Choroid plexus epithelial cell (primary cell): ENCODE measurements at places on chromosomes 4 and X.

DNA sequence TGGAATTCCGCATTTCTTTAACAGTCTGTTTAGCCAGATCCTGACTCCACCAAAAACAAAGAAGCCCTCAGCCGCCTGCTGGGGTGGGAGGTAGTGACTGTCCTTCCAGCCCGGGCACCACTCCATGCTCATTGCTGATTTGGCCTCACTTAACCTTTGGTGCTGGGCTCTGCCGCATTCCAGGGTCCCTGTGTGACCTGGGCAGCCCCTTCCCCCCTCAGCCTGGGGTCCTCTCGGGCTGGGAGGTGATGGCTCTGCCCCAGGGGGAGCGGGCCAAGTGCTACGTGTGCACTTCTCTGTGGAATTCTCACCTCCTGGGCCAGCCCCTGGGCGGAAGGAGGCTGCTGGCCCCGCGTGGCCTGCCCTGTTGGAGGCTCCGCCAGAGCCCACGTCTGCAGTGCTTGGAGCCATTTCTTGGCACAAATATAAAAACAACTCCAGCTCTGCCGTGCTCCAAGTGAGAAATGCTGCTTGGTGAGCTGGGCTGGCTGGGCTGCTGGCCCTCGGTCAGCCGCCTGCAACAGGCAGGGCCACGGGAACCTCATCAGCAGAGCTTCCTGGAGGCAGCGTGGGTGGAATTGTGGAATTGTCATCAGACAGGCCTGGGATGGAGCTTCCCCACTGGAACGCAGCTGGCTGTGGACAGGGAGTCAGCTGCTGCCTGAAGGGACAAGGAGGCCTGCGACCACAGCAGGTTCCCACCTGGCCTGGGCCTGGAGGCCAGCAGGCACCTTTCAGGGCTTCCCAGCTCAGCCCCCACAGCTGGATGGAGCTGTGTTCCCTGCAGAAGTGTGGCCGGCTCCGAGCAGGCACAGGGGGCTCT lies 66.0 kb downstream of the TRMT44 start:
- DNase-seq = peak; percentile 90

DNA sequence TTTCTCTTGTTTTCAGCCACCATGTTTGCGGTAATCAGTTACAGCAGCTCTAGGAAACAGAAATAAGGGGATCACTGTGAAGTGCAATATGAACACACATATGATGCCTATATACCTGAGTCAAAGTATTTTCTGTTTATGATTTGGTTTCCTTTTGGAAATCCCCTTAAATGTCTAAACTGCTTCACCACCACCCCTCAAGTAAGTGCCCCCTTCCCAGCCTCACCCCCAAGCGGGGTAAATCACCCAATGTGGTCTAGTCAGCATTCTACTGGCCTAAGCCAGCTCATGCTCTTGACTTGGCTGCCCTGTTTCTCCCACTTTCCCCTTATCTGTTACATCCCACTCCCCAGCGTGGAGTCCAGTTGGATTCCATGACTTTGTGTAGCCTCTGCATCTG lies 176.5 kb downstream of the QDPR start:
- no peak for DNase-seq

DNA sequence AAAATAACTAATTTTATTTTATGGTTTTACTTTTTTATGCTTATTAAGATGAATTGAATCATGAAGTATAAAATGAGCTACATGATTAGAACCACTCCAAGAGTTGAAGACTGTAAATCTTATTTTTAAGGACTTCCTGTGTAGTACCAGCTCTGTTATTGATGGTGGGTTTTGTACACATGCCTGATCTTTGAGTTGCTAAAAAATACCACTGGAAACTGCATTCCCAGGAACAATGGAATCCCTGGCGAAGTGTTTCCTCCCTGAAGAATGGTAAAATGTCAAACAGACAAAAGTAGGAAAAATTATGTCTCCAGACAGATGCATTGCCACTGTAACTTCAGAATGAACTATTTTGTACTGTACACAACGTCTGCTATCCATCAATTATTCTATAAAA lies 935.4 kb upstream of the TENM3 start:
- DNase-seq = no peak

DNA sequence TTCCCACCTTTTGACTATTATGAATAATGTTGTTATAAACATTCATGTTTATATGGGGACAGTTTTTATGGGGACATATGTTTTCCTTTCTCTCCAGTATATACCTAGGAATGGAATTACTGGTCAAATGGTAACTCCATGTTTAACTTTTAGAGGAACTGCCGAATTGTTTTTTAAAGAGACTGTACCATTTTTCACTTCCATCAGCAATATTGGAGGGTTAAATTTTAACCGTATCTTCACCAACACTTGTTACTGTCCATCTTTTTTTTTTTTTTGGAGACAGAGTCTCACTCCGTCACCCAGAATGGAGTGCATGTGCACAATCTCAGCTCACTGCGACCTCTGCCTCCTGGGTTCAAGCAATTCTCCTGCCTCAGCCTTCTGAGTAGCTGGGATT lies 46.4 kb upstream of the PRPS1 start:
- DNase-seq = no peak

GRCh38 chrX:123476611-123477219 lies 256.1 kb downstream of the THOC2 start:
- no peak for DNase-seq

DNA sequence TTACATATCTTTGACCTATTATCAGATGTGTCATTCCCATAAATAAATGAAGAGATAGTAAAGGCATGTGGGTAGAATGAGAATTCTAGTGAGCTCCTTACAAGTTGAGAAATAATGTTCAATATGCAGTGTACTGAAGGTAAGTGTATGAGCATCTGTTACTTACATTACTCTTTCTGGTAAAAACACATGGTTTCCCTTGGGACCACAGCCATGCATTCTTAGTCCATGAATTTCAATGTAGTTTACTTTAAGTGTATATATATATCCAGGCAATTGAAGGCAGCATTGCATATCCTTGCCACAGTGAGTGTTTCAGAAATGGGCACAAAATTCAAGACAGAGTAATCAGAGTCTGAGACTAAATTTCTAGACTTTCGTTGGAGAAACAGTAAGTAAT lies 277.2 kb downstream of the CXXC4 start:
- no peak for DNase-seq

GRCh38 chr4:71694961-71695360 lies 88.9 kb downstream of the GC start:
- DNase-seq = no peak

- no peak for DNase-seq
Observed at GRCh38 chrX:122582280-122582974, 601.7 kb upstream of the GRIA3 start.

DNA sequence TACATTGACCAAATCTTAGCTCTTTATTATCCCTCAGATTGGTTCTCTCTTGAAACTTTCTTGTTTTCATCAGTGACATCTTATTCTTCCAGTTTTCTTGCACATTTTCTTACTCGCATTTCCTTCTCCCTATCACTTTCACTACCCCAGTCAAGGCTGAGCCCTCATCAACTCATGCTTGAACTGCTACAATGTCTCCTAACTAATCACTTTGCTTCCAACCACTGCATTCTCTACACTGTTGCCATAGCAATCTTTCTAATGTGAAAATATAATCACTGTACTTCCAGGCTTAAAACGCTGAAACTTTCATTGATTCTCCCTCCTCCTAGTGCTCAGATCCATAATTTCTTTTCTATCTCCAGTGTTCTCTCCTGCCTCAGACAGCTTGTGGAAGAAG lies 22.2 kb upstream of the LPAR4 start:
- DNase-seq = no peak

GRCh38 chrX:4588893-4589292 lies 875.4 kb upstream of the PRKX start:
- no peak for DNase-seq

- peak; percentile 27 for DNase-seq
Observed at GRCh38 chrX:54066841-54067240, 22.6 kb upstream of the PHF8 start.

- peak; percentile 35 for DNase-seq
Observed at GRCh38 chr4:15682242-15683142, 865 bp downstream of the FAM200B start.

DNA sequence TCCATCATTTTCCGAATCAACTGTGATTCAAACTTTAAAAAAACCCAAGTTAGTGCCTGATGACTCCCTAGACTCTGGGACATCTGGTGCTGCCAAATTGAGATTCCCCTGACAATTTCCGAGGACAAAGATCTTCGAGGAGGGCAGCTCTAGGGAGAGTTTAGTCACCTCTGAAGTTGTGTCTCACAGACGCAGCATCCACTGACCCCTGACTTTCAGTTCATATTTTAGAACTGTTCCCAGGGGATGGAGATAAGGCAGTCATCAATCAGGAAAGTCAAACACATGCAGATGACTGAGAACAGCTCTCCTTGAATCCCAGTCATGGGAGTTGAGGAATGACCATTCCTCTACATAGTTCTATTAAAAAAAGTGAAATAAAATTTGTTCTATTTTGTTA lies 643.9 kb downstream of the TRIML1 start:
- no peak for DNase-seq

DNA sequence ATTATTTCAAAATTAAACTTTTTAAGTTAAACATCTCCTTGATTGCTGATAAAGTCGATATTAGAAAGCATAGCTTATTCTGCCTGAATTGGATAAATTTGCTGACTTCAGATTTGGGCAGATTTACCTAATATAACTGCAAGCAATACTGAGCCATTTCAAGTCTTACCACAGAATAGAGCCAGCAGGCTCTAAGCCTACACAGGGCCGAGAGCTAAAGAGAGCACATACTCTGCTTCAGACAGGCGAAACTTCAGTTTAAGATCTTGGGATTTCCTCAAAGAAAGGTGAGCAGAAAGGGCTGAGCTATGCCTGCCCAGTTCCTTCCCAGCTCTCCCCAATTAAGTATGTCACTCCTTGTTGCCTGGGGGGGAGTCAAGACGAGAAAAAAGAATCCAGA lies 240.6 kb upstream of the NOCT start:
- no peak for DNase-seq

- DNase-seq = peak; percentile 34
Observed at GRCh38 chr4:80134936-80135701, 62.1 kb upstream of the ANTXR2 start.

DNA sequence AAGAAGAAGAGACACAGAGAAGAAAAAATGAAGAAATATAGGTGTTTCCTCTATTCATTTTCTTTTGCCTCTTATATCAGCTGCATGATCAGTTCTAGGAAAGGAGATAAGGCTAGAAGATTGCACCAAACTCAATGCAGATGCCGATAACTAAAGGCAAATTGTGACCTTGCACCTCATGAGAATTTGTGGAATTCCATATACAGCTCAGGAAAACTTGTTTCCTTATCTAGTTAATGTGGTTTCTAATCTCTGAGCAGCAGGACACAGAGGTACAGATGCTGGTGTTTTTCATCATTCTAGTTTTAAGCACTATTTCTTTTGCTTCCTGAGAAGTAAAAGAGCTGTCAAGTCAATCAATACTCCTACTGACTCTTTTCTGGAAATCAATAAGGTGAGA lies 104.6 kb upstream of the NWD2 start:
- no peak for DNase-seq

DNA sequence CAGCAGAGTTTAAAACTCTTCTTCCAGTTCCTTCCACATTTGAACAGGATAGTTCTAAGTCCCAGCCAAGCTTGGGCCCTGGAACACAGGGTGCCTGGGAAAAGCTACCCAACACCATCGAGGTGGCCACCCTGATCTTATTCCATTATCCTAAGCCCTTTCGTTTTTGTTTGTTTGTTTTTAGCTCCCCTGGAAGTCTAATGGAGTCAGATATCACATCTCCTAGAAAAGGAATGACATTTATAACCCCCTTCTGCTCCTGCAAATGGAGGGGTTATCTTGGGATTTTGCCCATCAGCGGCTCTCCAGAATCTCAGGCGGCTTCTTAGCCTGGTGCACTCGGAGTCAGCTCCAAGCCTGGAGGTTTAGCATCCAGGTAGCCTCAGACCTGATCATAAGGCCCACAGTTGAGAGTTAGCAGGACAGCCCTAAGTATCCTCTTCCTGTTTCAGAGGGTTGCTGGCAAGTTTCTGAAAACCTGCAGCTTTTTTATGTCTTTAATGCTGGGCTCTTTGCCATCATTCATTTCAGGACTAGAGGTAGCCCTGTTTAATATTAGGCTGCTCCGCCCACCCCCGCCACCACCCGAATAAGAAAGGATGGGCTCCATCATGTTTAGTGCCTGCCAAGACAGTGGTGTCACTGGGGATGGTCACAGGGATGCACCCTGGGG lies 230.0 kb upstream of the LNX1 start:
- DNase-seq = no peak

GRCh38 chr4:3461515-3462291 lies 1.4 kb upstream of the DOK7 start:
- DNase-seq = no peak

GRCh38 chrX:74531081-74531480 lies 83.3 kb downstream of the RLIM start:
- no peak for DNase-seq

GRCh38 chr4:6516281-6516680 lies 43.9 kb upstream of the PPP2R2C start:
- no peak for DNase-seq

- no peak for DNase-seq
Observed at GRCh38 chrX:49197543-49198087, 2.4 kb downstream of the SYP start.

- DNase-seq = peak; percentile 69
Observed at GRCh38 chr4:168183717-168184571, 91.6 kb downstream of the ANXA10 start.

DNA sequence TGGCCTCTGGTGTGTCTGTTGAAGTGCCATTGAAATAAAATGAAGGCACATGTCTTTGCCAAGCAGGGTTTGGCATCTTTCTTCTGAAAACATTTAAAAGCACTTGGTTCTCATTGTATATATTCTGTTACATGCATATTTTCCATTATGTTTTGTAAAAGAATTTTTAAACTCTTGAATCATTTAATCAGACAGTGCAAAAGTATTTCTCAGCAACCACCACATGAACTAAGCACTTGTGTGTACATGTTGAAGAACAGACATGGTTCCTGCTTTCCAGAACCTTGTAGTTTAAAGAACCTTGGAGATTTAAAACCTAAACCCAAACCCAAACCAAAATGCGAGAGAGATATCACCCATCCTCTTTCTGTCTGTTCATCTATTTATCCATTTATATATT lies 220.3 kb upstream of the GIMD1 start:
- DNase-seq = no peak

GRCh38 chrX:140425712-140426395 lies 79.0 kb downstream of the SOX3 start:
- no peak for DNase-seq

DNA sequence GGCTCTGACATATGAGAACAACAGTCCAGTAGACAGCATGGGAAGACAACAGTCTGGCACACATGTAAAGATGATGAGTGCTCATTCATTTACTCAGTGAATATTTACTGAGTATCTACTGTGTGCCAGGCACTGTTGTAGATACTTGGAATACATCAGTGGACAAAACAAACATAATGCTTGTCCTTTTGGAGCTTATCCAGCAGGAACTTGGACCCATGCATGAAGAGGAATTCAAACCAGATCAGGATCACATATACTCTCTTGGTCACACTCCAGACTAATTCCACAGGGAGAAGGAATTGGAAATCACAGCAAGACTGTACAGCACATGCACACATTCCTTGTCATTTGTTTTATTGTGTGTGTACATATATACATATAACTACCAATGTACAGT lies 217.6 kb upstream of the TTC29 start:
- DNase-seq = no peak
